Suppressor macrophage treated with lipopolysaccharide for 4 hours (primary cell): ENCODE measurements at places on chromosomes 2 and 18.

DNA sequence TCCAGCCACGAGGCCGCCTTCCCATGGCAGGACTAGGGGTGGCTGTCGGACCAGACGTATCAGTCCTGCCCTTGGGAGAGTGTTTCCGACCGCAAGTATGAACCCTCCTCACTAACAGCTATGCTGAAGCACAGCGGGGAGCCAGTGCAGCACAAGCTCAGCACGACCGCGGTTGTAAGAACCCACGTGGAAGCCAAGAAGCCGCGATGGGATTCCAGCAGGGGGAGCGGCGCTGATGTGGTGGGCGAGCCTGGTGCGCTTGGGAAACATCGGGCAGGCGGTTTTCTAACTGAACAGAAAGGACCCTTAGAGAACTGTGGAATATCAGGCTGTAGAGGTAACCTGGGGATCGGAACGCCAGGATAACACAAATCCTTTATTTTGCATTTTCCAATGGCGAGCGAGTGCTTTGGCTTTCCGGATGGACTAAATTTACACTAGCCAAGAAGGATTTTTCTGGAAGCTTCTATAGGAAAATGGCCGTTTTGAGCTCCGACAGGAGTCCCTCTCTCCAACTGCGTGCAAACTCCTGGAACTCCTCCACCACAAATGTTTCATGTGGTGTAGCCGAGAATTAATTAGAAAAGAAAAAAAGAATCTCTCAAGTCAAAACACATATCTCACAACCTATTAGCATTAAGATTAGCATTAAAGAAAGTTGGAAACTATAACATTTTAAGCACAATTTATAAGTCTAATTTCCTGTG is 132.0 kb upstream of the MYCN start:
- DNase-seq = no peak

DNA sequence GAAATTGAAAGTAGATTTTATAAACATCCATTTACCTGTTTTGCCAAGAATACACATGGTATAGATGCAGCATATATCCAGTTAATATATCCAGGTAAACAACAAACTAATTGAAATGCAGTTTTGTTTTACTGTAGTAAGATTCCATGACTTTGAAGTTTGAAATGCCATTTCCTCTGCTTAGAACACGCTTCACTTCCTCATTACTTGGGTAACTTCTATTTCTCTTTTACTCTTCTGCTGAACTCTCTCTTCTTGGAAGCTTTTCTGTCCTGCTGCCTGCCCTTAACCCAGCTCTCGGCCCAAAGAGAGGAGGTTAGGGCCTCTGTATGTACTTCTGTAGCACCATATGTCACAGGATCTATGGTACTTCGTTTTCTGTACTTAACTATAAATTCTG is 14.1 kb upstream of the IL1RL2 start:
- peak; percentile 34 for DNase-seq

- DNase-seq = no peak
These were observed 182.5 kb upstream of the OSR1 start for GRCh38 chr2:19540739-19541525.

- DNase-seq = no peak
These were observed 8.9 kb downstream of the AMER3 start for GRCh38 chr2:130764035-130764820.

GRCh38 chr18:23077493-23078256 is 57.6 kb upstream of the CABLES1 start:
- DNase-seq = peak; percentile 68

DNA sequence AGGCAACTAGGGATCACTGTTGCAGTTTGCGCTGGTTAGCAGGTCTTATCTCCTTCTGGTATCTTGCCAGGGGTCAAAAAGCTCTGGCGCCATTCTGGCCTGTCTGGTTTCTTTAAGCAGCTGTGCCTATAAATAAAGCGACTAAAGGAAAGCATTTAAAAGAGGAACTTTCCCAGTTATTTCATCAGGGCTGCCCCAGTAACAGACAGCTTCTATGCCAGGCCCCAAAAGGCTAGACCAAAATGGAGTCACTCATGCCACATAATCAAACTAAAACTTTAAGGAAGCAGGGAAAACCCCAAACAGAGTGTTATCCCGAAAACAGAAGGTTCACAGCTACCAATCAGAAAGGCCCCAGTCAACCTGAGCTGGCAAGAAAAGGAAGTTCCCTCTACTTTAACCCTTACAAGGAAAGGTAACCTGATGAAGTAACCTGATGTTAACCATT is 41.2 kb upstream of the HNRNPA3 start:
- peak; percentile 94 for DNase-seq

GRCh38 chr2:134231301-134231964 is 22.4 kb upstream of the MGAT5 start:
- no peak for DNase-seq

DNA sequence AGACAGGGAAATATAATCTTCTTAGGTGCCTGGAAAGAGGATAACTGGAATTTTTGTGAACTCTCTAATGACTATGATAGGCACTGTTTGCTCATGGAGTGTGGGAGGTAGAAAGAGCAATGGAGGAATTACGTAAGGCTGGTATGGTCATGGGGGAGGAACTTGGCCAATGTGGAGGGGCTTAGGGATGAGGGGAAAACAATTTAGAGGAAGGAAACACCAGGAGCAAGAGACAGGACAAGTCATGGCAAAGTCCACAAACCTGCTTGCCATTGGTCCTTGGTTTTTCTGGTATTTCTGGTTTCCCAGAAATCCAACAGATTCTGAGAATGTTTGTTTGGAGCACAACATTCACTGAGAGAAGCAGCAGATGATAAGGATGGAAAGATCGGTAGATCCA is 274.2 kb downstream of the DYSF start:
- peak; percentile 1 for DNase-seq
